ENCODE measurements at places on chromosomes 5 and 9.

- DNase-seq, result no peak
These were observed 146.6 kb downstream of the CTNND2 start for GRCh38 chr5:11757661-11758060.

DNA sequence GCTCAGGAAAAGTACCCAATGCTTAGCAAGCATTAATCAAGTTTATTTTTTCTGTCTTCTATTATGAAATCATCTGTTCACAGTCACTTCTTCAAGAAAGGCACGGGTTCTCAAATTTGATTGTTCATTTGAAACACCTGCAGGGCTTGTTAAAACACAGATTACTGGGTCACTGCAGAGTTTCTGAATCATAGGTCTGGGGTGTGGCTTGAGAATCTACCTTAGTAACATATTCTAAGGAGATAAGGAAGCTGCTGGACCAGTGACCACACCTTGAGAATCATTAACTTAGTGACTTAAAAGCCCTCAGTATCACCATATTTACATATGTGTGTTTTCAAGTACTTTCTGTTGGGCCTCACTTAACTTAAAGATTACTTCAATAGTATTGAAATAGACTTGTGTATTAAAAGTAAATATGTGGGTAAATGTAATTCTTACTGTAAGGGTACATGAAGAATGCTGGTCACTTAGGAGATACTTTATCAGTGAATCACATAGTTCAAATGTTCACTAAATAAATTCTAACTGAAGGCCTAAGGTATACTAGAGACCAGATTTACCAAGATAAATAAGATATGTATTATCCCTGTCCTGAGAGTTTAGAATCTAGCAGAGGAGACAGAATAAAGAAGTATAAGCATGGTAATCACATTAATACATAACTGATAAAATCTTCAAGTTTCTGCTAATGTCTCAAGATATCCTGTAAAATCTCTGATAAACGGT lies 1342.1 kb upstream of the C9orf72 start:
- no peak for DNase-seq

DNA sequence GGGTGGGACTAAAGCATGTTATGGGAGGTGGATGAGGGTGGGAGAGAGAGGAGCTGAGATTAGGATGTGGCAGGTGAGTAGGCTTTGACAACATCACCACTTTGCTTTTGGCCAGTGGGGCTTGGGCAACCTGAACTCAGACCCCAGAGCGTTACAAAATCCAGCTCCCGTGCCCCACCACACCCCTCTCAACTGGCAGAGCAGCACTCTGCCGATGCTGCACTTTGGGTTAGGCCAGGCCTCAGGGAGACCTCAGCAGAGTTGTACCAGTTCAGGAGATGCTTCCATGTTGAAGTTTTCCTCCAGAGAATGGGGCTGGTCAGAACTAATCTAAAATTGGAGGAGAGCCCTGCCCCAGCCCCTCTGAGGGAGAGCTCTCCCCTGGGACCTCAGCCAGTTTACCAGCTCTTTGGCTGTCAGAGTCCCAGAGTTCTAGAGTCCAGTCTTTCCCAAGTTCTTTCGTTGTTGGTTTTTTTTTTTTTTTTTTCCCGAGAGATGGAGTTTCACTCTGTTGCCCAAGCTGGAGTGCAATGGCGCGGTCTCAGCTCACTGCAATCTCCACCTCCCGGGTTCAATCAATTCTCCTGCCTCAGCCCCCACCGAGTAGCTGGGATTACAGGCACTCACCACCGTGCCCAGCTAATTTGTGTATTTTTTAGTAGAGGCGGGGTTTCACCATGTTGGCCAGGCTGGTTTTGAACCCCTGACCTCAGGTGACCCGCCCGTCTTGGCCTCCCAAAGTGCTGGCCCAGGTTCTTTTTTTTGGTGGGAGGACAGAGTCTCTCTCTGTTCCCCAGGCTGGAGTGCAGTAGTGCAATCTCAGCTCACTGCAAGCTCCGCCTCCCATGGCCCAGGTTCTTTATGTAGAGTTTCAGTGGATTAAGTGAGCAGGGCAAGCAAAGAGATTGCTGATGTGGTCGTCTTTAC lies 17.8 kb downstream of the NUDT2 start:
- DNase-seq, result no peak

GRCh38 chr9:2414465-2414864 lies 207.1 kb upstream of the VLDLR start:
- DNase-seq, result no peak

- no peak for DNase-seq
These were observed 208.8 kb downstream of the MAN2A1 start for GRCh38 chr5:109898269-109899162.

- no peak for DNase-seq
These were observed 26.9 kb downstream of the ZNF484 start for GRCh38 chr9:92850898-92851297.

- no peak for DNase-seq
These were observed 141.8 kb downstream of the PRKACG start for GRCh38 chr9:68872026-68872501.

DNA sequence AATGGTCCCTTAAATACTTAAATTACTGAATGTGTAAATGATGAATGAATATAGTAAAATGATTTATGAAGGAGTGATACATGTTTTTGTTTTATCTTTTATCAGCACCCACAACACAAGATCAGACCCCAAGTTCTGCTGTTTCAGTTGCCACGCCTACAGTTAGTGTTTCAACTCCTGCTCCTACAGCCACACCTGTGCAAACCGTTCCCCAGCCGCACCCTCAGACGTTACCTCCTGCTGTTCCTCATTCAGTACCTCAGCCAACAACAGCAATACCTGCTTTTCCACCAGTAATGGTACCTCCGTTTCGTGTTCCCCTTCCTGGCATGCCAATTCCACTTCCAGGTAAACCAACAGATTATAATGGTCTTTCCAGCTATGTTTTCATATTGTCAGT lies 16.3 kb downstream of the TCERG1 start:
- no peak for DNase-seq

DNA sequence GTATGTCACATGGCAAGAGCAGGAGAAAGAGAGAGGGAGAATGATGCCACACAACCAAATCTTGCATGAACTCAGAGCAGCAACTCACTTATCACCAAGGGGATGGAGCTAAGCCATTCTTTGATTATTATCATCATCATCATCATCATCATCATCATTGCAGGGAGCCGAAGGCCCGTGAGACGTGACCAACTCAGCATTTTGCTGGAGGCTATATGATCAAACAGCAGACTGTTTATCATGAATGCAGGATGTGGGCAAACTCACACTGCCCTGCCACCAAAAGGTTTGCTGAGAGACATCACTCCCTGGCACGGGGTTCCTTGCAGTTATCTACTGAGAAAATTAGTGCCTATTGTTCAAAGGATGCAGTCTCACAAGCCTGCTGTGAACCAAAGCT lies 8.6 kb upstream of the ZNF169 start:
- DNase-seq, result peak; percentile 3

DNA sequence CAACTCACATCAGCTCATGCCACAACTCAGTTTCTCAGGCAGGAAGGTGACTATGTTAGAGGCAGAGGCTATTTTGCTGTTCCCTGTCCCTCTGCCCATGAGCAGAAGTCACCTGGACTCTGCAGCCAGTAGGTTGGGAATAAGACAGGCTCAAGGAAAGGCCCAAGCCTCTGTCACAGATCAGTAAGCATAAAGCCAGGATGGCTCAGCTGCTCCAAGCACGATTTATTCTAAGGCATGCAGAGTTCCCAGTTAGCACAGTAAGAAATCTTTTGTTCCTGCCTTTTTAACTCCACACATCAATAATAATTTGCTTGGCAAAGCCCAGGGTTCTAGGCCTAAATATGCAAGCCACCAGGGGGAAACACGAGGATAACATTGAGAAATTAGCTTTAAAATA lies 249.0 kb upstream of the ADRA1B start:
- no peak for DNase-seq

- no peak for DNase-seq
These were observed 167.1 kb downstream of the RFK start for GRCh38 chr9:76227156-76227555.

- no peak for DNase-seq
These were observed 86.6 kb downstream of the SLC38A9 start for GRCh38 chr5:55625589-55625909.

DNA sequence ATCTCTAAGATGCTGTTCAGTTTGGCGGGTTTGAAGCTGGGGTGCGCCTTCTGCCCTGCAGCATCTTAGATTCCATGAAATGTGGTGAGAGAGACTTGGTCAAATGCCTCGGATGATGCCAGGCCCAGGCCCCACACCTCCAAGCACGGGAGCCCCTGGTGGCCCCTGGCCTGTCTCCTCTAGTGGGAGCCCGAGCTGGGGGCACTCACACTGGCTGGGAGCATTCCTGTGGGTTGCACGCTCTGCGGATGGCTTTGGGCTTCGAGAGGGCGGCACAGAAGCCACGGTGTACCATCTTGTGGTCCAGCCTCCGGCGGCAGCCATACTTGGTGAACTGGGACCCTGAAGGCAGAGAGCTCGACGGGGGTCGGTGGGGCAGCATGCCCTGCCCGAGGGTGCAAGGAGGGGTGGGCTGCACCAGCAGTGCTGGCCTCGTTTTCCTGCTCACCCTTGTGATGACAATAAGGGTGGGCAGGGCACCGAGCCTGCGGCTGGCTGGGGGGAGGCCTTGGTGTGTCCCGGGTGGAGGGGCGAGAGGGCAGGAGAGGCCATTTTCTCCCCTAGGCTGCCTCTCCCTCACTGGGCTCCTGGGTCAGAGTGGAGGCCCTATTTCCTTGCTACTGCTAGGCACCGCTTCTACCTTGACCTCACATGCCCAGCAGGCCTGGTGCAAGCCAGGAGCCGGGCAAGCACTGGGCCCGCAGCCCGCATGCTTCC lies 65.8 kb downstream of the ZNF354C start:
- no peak for DNase-seq

DNA sequence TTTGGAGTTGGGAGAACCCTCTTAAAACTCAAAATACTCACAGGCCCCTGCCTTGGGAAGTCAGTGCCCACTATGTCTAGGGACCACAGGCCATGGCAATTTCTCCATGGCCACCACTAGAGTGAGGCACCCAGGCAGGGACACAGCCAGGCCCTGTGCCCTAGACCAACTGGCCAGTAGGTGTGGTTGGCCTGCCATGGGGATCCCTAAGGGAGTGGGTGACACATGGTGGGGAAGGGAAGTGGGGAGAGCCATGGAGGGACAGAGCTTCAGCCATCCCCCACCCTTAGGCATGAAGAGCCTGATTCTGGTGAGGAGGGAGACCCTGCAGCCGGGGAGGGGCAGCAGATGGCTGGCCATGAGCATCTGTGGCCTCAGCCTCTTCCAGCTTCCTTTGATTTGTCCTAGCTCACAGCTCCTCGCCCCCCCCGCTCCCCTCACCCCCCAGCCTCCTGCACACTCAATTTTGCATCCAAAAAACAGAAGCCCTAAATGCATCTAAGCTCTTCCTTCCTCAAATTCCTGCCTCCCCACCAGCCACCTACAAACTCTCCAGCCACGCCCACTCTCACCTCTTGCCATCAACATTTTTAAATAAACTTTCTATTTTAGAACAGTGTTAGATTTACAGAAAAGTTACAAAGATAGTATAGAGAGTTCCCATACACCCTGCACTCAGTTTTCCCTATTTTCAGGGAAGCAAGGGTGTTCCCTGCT lies 1.6 kb upstream of the DBN1 start:
- DNase-seq, result no peak

- no peak for DNase-seq
These were observed 133.0 kb downstream of the SLF1 start for GRCh38 chr5:94751460-94751859.

DNA sequence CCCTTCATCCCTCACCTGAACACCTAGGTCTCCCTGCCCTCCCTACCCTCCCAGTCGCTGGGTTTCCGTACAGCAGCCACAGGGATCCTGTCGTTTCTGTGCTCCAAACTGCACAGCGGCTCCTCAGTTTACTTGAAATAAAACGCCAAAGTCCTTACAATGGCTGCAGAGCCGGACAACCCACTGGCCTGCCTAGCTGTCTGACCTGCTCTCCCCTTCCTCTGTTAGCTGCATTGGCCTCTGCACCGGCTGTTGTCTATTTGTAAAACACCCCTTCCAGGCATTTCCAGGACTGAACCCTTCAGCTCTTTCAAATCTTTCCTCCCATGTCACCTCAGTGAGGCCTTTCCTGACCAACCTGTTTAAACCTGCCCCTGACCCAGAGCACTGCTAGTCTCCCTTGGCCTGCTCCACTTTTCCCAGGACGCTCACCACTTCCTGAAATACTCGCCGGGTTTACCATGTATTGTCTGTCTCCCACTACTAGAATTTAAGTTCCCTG lies 9.1 kb upstream of the MGAT1 start:
- no peak for DNase-seq

GRCh38 chr5:172503925-172504700 lies 49.8 kb upstream of the SH3PXD2B start:
- no peak for DNase-seq

GRCh38 chr5:114010362-114010761 lies 351.5 kb upstream of the KCNN2 start:
- DNase-seq, result no peak

- no peak for DNase-seq
These were observed 25.9 kb upstream of the IL17B start for GRCh38 chr5:149404746-149405549.

DNA sequence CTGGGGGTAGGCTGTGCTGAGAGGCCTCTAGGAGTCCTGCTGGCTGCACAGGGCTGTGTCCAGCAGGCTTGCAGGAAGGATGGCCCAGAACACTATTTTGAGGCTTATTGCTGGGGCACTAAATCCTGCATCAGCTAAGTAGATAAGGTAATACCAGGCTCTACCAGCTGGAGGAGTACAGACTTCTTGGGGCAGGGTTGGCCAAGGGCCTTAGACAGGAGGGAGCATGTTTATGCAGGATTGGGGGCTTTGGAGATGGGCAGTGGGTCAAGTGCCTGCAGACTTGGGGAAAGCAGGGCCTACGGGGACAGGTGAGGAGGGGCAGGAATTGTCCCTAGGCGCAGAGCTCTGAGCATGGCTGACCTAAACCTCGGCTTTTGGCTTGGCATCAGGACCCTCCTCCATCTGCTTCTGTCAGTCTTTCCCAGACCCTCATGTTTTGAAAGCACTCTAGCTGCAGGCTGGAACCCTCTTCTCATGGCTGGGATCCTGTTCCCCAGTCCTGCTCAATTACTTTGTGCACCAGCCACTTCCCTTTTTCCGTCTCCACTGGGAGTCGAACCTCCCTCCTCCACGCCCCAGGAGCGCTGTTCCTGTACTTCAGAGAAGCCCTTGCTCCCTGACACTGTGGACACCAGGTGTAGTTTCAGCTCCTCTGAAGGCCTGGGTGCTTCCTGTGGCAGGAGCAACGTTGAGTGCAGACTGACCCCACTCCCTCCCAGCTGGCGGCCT lies 61.0 kb upstream of the SPTLC1 start:
- no peak for DNase-seq

DNA sequence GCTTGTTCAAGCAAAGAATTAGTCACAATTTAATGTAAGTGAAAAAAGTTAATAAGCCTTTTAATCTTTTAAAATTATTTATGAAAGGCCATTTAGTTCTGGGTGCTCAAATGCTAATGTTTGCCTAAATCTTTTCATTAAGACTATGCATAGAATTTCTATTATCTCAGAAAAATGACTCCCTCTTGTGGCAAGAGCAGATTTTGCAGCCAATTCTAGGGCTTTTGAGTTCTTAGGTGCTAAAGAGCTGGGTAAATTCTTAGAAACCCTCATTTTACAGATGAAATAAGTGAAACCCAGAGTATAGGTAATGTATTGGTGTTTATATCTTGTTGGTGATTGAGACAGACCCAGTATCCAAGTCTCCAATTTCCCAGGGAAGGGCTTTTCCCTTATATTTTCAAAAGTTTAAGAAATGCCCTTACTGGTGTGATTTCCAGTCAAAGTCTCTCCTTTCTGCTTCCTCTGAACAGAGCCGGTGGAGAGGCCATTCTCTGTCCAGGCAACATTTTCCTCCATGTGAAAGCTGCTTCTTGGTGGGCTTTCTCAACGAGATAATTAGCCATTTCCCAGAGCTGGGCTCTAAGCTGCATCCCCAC lies 24.1 kb upstream of the PCSK5 start:
- DNase-seq, result peak; percentile 54

Data from activated CD4-positive, alpha-beta T cell treated with anti-CD3 and anti-CD28 coated beads, Interleukin-2, Interleukin-6, amounts not matched to agents 100 ng/mL and 50 ng/mL, durations not matched to agents 16 hours and 8 hours (primary cell).